ENCODE measurements at places on chromosomes 6 and 20.

DNA sequence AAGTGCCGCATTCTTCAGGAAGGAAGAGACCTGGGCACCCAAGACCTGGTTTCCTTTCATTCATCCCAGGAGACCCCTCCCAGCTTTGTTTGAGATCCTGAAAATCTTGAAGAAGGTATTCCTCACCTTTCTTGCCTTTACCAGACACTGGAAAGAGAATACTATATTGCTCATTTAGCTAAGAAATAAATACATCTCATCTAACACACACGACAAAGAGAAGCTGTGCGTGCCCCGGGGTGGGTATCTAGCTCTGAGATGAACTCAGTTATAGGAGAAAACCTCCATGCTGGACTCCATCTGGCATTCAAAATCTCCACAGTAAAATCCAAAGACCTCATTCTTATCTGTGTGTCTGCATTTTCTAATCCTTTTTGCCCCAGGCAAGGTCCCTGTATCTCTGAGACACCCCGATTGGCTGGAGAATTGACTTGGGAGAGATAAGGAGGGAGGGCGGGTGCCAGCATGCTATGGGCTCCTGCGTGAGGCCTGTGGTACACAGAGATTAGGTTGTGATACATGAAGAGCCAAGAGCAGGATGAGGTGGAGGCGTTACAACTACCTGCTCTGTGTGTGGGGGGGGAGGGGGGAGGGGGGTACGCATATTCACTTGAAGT, 4.8 kb downstream of the MUC21 start:
- no peak for ATAC-seq

DNA sequence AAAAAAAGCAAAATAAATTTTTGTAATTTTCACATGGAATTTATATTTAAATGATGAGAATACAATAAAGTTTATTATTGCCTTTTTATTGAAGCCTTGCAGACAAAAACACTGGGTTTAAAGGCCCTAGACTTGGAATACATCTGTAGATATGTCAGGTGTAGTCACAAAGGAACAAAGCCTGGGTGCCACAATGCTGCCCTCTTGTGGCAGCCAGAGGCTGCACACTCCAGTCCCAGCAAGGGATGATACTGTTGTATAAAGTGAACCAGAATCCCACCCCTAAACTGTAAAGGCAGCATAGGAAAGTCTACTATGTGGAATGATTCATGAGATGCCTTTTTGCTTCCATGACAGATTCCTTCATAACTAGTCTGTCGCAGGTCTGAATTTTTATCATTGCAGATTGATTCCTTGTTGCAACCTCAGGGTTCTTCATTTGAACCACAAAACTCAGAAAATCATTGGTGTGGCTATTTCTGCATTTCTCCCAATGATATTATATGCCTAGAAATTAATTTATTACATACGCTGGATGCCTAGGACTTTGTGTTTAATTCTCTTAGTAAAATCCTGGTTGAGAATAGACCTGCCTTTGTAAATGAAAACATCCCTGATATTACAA, 37.0 kb downstream of the MAK start:
- peak; percentile 84 for ATAC-seq

DNA sequence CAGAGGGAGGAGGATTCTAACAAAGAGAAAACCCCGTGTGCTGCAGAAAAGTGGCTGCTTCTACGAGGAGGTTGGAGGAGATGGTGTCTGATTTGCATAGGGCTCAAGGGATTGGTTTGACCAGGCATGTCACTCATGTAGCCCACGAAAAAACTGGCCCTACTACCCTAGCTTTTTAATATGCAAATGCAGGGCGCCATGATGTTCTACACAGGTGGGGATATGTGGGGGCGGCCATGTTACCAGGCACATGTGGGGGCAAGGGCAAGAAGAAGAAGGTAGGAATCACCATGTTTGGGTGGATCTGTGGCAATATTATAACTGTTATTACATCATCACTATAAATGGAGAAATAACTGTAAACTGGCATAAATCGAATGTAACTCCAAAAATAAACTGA, 9.9 kb downstream of the KIAA1755 start:
- no peak for ATAC-seq

- ATAC-seq = no peak
Measured at GRCh38 chr20:55977690-55978459, 27.4 kb downstream of the CBLN4 start.

GRCh38 chr6:79762370-79762769, 131.2 kb downstream of the SH3BGRL2 start:
- no peak for ATAC-seq

DNA sequence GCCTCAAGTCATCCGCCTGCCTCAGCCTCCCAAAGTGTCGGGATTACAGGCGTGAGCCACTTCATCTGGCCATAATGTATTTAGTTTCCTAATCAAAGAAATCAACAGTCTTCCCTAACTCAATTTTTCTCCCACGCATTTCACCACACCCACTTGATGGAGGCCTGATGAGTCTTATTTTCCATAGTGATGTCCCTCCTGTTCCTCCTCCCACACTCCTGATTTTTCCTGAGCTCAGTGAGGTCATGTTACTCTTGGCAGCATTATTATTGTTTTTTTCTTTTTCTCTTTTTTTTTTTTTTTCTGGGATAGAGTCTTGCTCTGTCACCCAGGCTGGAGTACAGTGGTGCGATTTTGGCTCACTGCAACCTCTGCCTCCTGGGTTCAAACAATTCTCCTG, 8.9 kb downstream of the ABRACL start:
- no peak for ATAC-seq

GRCh38 chr20:36491901-36492617, 49.3 kb upstream of the MYL9 start:
- peak; percentile 74 for ATAC-seq

GRCh38 chr6:137001299-137001976, 43.3 kb downstream of the IL20RA start:
- ATAC-seq = no peak

DNA sequence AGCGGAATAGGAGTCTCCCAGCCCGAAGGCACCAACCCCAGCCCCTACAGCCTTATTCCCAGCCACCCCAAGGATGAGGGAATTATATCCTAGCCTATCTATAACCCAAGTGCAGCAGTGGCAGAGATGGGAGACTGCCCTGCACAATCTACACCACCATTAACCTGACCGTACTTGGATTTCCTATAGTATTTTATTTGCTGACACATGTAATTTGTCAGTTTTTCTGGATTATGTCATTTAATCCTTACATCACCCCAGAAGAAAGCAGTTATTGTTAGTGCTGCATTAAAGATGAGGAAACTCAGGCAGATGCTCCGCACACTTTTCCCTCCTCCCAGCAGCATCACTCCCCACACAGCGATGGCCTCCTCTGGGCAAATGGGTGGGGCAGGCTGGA, 6.0 kb downstream of the BFSP1 start:
- ATAC-seq = no peak

GRCh38 chr6:160426136-160426535, 78.0 kb downstream of the SLC22A3 start:
- ATAC-seq = no peak

DNA sequence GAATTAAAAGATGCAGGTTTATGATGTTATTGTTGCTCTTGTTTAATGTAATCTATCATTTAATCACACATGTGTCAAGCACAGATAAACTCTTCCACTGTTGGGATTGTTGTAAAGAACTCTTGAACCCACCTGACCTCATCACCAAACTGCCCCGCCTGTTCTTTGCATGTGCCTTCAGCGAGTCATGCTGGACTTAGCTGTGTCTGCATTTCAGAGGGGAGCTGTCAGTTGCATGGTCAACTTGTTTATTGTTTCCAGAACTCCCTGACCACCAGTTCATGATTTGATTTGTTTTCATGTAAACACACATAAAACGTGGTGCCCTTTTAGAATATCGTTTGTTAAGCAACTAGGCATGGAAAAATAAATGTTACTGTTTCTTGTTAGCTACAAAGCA, 93.6 kb downstream of the KHDC1L start:
- ATAC-seq = no peak

DNA sequence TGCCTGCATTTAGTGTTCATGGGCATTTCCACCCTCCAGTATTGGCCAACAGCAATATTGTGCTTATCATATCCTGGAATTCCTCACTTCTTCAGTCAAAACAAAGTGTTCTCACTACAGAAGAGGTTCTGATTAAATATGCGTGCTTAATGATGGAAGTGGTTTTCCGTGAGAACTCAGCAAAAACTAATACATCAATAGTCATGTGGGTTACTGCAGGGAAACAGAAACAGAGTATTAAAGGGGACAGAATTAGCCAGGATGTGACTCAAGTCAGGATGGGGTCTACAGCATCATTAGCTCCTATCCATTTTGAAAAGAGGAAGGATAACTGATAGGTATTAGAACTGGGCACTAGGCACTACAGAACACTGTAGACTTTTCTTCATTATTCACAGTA, 384.6 kb downstream of the CDKAL1 start:
- no peak for ATAC-seq

- no peak for ATAC-seq
Measured at GRCh38 chr6:148455225-148455624, 112.6 kb downstream of the SASH1 start.

GRCh38 chr6:157941101-157941863, 40.4 kb upstream of the SYNJ2 start:
- no peak for ATAC-seq

- no peak for ATAC-seq
Measured at GRCh38 chr6:113936093-113936934, 34.6 kb downstream of the HDAC2 start.

GRCh38 chr6:163187606-163188005, 226.9 kb upstream of the QKI start:
- ATAC-seq = no peak

GRCh38 chr20:5865604-5866003, 84.7 kb downstream of the TRMT6 start:
- peak; percentile 80 for ATAC-seq

- ATAC-seq = no peak
Measured at GRCh38 chr6:100276311-100277057, 188.2 kb downstream of the SIM1 start.

DNA sequence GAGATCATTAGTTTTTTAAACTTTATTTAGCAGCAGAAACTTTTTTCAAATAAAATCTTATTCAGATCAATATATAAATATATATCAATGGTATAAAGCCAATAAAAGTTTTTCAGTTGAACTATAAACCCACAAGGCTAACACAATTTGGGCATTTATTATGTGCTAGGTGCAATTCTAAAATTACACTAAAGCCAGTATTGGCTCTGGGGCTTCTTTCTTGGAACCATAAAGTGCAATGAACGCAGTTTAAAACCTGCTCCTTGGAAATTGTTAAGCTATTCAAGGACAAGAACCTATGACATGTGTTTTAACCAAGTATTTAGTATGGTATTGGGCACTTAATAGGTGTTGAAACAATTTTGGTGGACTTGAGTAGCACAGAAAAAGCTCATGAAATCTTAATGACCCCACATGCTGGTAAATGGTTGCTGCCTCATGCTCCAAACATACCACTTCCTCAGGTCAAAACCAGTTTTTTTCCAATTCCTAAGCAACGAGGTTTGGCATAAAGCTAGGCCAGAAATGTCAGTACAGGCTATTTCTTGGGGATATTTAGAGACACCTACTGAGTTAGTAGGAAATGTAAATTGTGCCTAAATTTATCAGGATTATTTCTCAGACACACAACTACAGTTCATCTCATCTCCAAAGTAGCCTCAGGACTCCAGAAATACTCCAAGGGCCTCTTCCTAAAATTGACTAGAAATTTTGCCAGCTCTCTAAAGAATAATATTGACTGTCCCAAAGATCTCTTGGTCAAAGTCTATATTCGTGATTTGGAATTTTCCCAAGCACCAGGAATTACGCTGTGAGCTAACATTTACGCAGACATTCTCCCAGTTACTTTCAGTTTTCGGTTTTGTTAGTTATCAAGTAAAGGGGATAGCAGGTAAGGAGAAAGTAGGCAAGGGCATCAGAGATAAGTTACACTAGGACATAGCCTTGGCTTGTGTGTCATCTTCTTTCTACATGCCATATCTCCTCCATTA, 90.9 kb upstream of the LGSN start:
- ATAC-seq = no peak

DNA sequence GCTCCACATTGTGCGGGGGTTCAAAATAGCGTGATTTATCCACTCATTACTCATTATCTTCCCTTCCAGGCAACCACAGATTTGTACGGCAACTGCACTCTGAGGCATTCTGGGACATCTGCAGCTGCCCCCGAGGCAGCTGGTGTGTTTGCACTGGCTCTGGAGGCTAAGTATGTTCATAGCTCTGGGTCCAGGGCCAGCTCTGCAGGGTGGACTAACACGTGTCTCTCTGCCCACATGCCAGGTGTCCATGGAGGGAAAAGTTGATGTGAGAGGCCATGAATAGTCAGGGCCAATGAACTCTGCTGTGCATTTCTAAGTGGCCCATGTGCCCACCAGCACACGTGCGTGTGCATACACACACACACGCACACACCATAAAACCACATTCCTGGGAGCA, 74.9 kb downstream of the BFSP1 start:
- no peak for ATAC-seq

- no peak for ATAC-seq
Measured at GRCh38 chr6:9621276-9621675, 793.6 kb downstream of the TFAP2A start.

GRCh38 chr6:1379017-1379787, 10.2 kb upstream of the FOXF2 start:
- ATAC-seq = no peak

GRCh38 chr6:134967711-134968110, 17.8 kb upstream of the ALDH8A1 start:
- ATAC-seq = no peak

DNA sequence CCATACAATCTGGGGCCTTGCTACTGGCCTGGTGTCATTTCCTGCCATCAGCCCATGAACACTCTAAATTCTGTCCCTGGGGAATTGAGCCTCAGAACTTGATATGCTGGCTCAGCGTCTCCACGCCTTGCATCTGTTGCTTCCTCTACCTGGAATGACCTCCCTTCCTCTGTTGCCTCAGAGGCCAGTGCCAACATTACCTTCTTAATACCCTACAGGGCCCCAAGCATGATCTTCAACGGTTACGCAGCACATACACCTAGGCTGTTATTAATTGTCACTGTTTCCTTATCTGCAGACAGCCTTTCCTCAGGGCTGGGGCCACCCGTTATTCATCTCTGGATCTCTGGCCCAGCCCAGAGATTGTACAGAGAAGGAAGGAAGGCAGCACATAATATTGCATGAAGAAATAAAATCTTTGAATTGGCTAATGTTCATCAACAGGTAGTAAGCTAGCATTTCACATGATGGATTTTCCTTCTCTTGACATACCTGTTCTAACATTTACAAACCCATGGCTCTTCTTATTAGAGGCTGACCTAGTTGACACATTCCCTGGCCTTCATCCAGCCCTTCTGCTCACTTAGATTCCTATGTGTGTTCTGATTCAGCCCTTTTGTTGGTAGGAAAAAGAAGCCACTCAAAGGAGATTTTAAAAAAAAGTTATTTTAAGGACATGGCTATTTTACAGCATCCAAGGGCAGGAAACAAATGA, 8.4 kb upstream of the RNF182 start:
- ATAC-seq = no peak

DNA sequence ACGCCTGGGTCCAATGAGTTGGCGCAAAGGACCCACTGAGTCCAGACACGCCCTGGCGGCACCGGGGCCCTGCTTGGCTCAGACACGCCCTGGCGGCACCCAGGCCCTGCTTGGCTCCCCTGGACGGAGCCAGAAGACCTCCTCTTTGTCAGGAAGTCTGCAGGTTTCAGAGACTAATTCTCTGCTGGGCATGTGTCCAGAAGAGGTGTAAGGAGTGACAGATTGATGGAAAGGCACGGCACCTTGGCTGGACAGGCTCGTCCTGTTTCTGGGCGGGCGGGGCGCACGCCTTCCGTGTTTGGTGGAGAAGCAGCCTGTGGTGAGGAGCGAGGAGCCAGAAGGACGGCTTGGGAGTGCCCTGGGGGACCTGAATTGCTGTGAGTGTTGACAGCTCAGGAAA, 23.1 kb upstream of the DACT2 start:
- ATAC-seq = no peak

Data from activated CD4-positive, CD25-positive, alpha-beta regulatory T cell treated with anti-CD3 and anti-CD28 coated beads, Interleukin-2, amount 50 U/mL, for 24 hours (primary cell).